ENCODE measurements at places on chromosomes 13 and 19.
A peak's percentile ranks its signal among the peaks of the same experiment; 100 is the strongest.

DNA sequence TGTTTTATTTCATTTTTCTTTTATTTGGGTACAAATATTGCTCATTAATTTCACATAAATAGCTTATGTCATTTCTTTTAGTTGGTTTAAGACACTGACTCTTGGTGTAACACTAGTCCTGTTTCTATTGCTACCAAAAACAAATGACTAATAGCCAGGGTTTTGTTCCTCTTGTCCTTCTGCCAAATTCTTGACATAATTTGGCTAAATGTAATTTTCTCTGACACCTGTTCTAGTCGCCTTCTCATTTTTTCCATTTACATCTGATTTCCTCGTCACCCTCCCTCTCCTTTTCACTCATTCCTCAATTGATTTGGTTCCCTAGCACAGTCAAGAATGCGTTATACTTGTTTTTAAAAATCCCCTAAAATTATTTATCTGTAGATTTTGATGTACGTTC lies 1718.7 kb downstream of the EFNB2 start:
- DNase-seq: no peak

GRCh38 chr13:111017755-111018459 lies 97.2 kb upstream of the ARHGEF7 start:
- no peak for DNase-seq

- DNase-seq: no peak
Observed at GRCh38 chr13:27252467-27252866, 1.1 kb downstream of the RPL21 start.

DNA sequence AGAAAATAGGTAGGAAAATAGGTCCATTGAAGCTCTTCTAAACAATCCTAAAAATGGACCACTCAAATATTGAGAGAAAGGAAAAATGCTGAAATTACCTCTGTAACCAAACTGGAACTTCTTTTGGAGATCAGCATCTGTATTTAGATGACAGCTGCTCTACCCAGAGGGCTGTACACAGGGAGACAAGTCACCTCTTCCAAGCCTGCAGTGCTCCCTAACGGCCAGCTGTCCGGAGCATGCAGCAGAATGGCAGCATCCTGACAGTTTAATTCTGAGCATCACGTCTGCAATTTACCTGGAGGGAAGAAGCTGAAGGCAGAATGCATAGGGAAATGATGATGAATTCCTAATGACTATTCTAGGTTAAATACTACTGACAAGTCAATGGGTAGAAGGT lies 62.8 kb upstream of the DIAPH3 start:
- DNase-seq: no peak

- DNase-seq: no peak
Observed at GRCh38 chr19:43623889-43624670, 4.7 kb upstream of the ZNF428 start.

DNA sequence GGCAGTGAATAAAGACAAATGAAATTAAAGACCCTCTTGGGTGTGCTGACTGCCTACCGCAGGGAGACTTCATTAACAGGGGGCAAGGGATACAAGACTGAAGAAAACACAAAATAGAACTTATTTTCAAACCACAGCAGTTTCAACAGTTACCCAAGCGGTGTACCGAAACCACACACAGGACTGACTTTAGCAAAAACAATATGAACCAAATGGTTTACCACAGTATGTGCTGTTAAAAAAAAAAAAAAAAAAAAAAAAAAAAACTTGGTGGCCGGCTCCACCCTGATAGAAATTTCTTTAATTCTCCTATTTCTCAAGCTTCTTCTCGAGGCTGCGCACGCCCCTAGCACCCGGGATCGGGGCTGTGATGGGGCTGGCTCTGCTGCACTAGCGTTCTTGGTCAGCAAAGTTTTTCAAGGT lies 42.6 kb downstream of the KLF2 start:
- no peak for DNase-seq

- no peak for DNase-seq
Observed at GRCh38 chr19:12784871-12785430, 6.3 kb upstream of the JUNB start.

DNA sequence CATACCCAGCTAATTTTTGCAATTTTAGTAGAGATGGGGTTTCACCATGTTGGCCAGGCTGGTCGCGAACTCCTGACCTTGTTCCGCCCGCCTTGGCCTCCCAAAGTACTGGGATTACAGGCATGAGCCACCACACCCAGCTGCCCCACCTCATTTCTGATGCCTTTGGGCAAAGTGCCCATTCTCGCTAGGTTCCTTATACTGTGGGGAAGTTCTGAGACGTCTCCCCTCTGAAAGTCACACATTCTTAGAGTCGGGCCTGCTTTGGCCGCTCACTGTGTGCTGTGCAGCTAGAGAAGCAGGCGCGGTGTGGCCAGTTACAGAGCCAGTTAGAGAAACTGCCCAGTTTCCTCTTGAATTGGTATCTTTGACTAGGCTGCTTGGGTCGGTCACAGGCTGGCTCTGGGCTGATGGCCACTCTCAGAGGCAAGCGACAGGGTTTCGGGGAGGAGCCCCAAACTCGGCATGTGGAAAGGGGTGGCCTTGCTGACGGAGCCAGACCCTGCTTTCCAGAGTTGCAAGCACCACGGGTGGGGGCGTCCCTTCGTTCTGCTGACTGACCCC lies 18.0 kb downstream of the PRAM1 start:
- DNase-seq: peak; percentile 86

DNA sequence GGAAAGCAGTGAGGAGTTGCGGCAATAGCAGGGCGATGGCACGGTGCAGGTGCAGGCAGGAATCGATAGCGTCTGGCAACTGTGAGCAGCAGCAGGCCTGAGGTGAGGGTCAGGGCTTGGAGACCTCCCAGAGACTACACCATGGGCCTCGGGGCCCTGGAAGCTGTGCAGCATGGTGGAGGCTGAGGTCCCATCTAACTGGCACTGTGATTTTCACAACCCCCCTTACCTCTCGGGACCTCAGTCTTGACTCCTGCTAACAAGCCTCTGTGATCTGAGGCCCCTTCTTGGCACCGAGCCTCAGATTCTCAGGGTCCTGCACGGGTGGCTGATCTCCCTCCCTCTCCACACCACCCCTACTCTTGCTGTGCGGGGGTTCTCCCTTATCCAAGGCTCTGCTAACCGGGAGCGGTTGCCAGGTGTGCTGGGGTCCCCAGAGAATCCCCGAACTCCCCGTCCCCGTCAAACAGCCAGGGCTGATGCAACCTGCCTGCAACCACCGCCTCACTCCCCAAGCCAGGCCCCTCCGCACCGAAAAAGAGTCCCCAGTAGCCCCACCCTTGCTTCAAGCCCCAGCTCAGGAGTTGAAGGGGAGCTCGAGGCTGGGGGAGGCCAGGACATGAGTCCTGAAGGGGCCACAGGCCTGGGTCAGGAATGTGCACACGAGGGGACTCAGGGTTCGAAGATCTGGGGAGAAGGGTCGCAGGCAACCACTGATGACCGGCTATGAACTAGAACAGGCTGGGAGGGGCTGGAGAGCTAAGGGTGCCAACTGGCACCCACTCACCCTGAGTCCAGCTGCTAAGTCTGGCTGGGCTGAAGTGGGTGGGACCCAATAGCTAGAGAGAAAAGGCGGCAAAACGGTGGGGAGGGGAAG lies 4.8 kb upstream of the ATF5 start:
- no peak for DNase-seq

DNA sequence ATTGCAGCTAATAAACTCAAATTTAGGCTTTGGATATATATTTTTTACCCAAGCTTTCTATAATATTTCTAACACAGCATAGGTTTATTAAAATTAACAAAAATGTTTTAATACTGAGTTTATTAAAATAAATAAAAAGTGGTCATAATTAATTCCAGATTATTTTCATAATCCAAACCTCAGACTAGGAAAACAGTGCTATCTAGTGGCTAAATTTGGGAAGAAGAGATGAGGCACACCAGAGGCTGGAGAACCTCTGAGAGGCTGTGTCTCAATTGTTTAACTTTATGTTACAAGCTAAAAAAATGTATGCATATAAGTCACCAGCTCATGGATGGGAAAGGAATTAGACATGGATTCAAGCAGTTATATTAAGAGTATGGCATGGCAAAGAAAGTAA lies 392.5 kb downstream of the DIAPH3 start:
- no peak for DNase-seq

DNA sequence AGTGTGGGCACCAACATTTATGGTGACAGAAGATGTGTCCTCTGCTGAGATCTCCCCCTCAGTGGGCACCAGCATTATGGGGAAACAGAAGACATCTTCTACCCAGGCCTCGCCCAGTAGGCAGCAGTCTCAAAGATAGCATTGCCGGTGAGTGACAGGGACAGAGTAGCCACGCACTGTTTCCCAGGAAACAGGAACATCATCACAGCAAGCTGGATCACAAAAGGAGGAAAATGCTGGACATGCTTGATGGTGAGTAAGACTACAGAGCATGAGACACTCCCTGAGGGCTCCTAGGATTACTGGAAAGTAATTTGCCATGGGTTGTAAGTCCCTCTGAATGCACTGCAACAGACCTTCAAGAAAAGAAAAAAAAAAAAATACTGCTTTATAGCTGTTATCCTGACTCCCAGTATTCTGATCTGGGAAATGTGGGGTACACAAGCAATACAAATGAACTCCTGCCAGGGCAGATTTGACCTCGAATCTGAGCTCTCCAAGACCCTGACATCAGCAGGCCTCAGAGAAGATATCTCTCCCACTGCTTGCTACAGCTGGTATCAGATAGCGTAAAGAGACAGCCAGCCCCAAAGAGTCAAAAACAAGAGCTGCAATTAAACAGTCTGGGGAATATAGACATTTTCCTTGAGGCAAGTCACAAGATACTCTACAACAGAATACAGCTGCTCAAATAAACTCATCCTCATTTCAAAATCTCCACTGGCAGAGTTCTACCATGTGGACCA lies 180.4 kb downstream of the RBM26 start:
- no peak for DNase-seq

GRCh38 chr13:113945857-113946408 lies 27.9 kb downstream of the C13orf46 start:
- no peak for DNase-seq

DNA sequence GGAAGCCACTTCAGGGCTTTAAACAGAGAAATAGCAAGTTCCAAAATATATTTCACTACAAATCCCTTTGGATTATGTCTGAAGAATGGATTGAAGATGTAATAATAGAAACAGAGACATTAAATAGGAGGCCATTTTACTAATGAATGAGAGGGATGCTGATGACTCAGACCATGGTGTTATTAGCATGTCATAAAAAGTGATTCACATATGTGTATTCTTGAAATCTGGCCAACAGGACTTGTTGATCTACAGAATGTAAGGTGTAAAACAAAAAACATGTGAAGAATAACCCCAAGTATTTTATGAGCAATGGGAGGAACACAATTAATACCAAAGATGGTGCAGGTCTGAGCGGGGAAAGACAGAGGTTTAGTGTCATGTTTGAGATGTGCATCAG lies 873.7 kb downstream of the SLITRK5 start:
- DNase-seq: no peak

DNA sequence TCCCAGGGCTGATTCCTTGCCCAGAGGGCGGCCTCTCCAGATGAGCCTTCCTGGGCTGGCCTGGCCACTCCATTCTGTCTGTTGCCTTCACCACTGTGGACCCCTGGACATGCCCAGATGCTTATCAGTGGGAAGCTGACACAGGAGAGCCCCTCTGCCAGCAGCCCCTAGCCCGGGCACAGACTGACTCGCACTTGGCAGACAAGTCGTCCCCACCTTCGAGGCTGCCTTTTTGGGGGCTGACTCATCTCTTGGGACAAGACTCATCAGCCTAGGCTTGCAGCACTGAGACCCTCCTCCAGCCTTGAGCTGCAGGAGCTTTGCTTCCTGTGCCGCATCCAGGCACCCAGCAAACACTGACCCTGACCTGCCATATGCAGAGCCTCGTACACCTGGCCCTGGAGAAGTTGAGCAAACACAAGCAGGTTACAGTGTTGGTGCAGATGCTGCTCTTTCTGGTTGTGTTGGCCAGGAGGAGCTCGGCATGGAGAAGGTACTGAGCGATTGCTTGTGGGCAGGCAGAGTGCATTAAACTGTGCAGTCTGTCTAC lies 8.1 kb downstream of the CHST8 start:
- no peak for DNase-seq

DNA sequence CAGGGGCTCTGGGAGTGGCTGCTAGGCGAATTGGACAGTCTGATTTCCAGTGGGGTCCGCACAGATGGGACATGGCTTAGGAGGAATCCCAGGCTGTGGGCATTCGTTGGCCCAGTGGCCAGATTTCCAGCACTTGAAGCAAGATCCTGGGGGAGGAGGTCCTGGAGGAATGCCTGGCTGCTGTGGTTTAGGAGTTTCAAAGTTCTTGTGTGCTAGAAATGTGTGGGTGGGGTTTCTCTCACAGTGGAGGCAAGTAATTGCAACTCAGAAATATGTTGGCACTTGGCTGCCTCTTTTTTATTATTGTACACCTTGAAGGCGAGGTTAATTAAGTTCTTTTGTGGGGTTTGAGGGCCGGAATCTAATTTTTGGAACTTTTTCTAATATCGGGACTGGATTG lies 17.1 kb downstream of the IGFL3 start:
- no peak for DNase-seq

DNA sequence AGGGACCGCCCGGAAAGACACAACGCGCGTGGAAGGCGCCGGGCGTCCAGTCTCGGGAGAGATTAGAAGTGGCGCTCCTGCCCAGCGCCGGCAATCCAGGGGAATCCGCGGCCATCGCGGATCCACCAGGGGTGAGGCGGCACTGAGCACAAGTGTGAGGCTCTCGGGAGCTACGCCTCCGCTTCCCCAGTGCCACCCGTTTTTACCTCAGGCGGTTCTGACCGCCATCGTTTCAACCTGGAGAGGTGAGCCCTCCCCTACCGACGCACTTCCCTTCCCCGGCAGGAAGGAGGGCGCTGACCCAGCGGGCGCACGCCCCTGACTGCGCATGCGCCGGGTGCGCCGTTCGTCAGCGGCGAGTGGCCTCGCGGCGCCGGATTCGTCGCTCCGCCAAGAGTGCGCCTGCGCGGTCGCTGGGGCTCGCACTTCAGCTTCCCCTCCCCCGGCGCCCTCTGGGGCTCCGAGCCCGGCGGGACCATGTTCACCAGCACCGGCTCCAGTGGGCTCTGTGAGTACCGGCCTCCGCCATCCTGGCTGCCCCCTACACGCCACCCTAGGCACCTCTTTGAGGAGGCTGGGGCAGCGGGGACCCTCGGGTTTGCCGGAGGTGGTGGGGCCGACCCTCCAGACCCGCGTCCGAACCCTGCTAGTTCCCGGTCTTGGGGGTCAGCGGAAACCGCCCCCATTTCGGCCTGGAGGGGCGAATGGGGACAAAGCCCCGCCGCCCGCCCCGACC lies at the start of gene UBAC2:
Gene UBAC2, plus strand, starts transcription at position 423 of the 736 bp plus-strand sequence. Its CDS starts 55 bp downstream, at position 478.
- peak; percentile 97 for DNase-seq

DNA sequence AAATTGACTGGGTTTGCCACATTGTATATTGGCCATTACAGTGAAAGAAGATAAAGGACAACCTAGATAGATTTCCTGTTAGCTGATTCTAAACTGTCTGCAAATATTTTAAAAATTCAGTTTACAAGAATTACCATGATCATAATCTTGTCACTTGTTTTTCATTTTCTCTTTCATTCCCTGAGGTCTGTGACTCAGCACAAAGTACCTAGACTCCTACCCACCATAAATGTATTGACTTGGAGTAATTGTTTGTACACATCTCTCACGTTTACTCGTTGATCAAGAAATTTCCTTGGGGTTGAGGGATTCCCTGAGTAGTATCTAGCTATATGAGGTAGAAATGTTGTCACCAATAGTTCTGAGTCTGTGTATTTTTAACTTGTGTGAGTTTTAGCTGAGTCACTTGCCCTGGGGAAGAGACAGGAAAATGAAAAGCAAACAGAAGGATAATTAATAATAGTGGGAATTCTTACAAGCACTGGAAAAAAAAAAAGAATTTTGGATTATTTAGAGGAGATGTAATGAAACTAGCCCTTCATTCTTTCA lies 299.2 kb upstream of the DACH1 start:
- DNase-seq: no peak
